ENCODE measurements at places on chromosomes 2 and 18.
A peak's percentile ranks its signal among the peaks of the same experiment; 100 is the strongest.

DNA sequence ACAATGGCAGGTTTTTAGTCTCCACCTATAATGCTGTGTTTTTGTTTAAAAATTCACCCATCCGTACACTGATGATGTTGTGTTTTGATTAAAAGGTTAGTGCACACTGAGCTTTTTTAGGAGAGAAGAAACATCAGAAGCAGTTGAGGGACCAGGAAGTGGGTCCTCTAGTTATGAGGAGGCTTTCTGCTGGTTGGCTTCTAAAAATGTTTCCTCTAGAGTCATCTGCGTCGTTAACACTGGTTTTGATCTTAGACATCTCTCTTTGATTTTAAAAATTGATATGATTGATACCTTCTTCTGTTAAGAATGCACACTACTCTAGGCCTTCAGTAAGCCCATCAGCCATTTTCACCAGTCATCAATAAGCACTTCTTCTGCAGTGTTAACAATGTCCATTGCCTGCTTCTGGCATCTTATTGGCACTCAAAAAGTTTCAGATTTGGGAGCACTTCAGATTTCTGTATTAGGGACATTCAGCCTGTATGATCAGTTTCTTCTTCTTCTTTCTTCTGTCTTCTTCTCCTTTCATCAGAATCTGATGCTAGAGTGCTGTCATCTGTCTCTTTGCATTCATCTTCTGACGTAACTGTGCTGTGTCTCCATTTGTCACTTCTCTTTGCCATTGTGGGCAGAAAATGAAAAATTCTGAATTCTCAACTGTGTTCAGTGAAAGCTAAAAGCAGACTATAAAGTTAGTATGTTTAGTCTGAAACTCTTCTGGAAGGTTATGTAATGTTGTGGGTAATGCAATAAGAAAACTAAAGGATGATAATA is 56.3 kb downstream of the PHLPP1 start:
- DNase-seq: no peak

GRCh38 chr2:233032551-233033320 is at the start of gene NEU2:
Gene NEU2 (plus strand): TSS chr2:233032672. CDS start chr2:233032672, 0 bp downstream.
- no peak for DNase-seq

DNA sequence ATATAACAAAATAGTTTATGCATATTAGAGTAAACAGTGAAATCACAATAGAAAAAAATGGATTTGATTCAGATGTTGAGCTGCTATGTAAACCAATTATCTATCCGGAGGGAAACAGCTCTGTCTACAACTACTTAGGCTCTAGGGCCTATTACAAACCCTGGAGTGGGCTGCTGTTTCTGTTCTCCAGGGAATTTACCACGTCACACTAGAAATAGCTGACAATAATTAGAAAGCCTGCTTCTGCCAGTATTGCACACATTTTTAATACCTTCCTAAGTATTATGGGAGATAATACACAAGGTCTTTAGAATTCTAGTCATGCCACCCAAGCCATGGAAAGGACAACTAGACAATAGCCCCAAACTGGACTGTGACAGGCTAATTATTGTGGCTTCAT is 411.1 kb downstream of the FIGN start:
- DNase-seq: no peak

DNA sequence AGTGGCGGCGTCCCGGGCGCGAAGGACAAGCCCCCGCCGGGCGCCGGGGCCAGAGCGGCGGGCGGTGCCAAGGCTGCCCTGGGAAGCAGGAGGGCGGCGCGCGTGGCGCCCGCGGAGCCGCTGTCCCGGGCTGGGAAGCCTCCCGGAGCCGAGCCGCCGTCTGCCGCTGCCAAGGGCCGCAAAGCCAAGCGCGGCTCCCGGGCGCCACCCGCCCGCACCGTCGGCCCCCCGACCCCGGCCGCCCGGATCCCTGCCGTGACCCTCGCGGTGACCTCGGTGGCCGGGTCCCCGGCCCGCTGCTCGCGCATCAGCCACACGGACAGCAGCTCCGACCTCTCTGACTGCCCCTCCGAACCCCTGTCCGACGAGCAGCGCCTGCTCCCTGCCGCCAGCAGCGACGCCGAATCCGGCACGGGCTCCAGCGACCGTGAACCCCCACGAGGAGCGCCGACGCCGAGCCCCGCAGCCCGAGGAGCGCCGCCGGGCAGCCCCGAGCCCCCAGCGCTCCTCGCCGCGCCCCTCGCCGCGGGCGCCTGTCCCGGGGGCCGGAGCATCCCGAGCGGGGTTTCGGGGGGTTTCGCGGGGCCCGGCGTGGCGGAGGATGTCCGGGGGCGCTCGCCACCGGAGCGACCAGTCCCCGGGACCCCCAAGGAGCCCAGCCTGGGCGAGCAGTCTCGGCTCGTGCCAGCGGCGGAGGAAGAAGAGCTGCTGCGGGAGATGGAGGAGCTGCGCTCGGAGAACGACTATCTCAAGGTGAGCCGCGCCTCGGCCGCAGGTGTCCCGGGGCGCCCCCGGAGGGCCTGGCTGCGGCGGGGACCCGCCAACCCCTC is 820 bp downstream of the MTCL1 start:
- DNase-seq: peak; percentile 38

GRCh38 chr2:224165901-224166319 is 126.8 kb upstream of the SERPINE2 start:
- no peak for DNase-seq

- DNase-seq: no peak
Measured at GRCh38 chr2:8030573-8031303, 651.1 kb upstream of the ID2 start.

DNA sequence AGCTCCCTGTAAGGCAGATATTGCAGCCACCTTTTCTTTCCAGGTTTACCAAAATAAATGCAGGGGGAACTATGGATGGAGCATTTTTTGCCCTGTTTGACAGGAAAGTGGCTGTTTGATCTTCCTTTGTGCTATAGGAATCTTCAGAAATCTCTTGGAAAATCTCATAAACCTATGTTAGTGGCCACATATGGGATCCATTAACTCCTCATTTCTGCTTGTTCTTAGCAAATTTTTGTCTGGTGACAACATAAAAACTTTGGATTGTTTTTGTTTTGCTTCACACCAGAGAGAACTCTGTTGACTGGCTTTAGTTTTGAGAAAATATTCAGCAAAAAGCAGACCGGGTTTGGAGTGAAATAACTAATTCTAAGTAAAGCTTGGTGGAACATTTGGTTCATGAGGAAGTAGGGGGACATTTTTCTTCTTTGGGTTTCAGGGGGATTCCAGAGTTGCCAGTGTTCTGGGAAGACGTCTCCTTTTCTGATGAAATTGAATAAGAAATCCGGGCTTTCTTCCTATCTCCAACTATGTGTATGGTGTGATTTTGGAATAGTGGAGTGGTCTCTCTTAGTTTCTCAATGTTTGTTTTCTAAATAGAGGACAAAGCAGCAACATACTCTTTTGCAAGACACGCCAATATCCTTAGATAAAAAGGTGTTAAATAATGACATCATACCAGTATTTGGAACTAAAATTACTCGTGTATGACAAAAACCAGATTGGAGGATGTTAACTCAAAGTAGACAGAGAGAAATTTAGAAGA is 174.4 kb downstream of the ICOS start:
- no peak for DNase-seq

GRCh38 chr2:71339685-71340084 is 8.1 kb downstream of the ZNF638 start:
- DNase-seq: no peak

DNA sequence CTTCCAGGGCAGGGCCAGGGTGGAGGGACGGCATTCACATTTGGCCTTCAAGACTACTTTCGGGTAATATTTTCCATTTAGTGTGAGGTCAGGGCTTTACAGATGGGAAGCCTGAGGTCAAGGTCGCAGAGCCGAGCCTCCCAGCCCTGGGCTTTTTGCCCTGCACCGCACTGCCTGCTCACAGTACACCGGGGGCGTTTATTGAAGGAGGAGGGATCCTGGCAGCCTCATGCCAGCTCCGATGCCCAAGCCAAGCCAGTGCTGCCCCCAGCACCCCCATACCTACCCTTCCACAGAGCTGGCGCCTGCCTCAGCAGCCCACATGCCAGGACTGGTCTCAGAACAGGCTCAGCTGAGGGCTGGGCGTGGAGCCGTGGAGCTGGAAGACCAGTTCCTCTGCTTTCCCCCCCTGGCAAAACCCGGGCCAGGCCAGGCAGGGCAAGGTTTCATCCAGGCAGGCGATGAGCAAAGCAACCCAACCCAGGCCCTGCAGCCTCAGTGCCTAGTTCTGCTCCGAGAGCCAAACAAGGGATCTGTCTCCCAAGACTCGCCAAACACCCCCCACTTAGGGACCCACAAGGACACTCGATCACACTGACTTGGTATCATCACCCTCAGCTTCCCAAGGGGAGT is 11.9 kb downstream of the SDC1 start:
- no peak for DNase-seq

GRCh38 chr2:241334813-241335212 is 19.1 kb downstream of the SEPTIN2 start:
- DNase-seq: no peak

- DNase-seq: no peak
Measured at GRCh38 chr18:25883091-25883490, 207.3 kb downstream of the SS18 start.

DNA sequence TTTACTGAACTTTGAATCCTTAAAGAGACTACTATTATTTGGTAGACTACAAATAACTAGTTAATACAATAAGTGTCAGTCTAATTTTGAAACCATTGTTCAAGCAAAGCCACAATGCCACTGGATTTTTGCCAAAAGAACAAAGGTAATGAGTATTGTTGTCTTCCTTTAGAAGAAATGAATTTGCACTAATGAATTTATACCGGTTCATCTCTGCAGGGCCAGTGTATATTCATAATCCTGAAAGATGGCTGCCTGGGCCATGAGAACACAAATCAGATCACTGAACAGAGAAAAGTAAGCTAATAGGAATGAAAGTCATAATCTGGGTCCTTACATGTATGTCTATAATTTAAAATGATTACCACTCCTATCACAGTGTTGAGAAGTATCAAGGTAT is 31.2 kb downstream of the GCFC2 start:
- DNase-seq: no peak

- DNase-seq: no peak
Measured at GRCh38 chr2:228355897-228356296, 174.4 kb upstream of the SPHKAP start.

All from hematopoietic multipotent progenitor cell treated with erythropoietin and hydrocortisone succinate and interleukin-3 and kit ligand, for 4 days (in vitro differentiated cells).